ENCODE measurements at places on chromosomes 7 and 10. TPM values are rescaled to one million over a fixed set of nuclear protein-coding genes. Genes with fewer than 3 reads are reported as not detected.

The GPR37 gene
- total RNA-seq: not detected

The CALHM3 gene
- not detected for total RNA-seq

The TEX36 gene
- total RNA-seq: not detected

The NXPH1 gene
- total RNA-seq: not detected

The CNNM1 gene
- total RNA-seq: 0.11 TPM

The TAC1 gene
- total RNA-seq: not detected

The HELLS gene
- 8.9 TPM for total RNA-seq

Data from heart left ventricle (tissue), 16 donors.